WTC11 (cell line): ENCODE measurements at places on chromosomes 16 and 17.
A peak's percentile ranks its signal among the peaks of the same experiment; 100 is the strongest.

DNA sequence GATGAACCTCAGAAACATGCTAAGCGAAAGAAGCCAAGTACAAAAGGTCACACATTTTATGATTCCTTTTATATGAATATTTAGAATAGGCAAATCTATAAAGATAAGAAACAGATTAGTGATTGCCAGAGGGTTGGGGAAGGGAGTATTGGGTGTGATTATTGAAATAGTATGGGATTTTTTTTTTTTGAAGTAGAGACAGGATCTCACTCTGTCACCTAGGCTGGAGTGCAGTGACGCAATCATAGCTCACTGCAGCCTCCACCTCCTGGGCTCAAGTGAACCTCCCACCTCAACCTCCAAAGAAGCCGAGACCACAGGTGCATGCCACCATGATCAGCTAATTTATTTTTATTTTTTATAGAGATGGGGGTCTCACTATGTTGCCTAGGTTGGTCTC, 35.7 kb downstream of the MEOX1 start:
- DNase-seq = no peak

DNA sequence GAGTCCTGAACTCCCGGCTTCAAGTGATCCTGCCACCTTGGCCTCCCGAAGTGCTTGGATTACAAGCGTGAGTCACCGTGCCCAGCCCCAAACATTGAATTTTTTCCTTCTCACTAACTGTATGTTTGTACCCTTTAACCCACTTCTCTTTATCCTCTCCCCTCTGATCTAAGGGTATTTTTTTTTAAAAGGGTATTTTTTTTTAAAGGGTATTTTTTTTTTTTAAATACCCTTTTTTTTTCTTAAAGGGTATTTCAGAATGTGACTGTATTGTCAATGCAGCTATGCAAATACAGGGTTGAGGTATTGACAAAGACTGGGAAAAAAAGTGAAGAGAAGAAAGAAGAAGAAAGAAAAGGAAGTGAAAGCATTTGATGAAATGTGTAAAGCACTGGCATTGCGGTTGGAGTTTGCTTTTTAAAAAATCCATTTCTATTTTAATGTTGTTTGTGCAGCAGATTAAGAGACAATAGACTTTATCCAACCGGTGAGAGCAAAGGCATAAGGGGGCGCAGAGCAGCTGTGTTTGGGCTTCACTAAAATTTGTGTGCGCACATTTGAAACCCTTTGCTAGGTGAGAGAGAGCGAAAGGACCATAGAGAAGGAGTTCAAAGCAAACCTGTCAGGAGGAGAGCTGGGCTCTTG, 42.4 kb downstream of the SYT17 start:
- DNase-seq = no peak

GRCh38 chr16:71358464-71358998, at the start of gene CALB2:
Gene CALB2, plus strand, starts transcription at chr16:71358723. Its CDS starts 70 bp downstream, at chr16:71358793.
- DNase-seq = peak; percentile 81

GRCh38 chr17:48453447-48453846, 23.4 kb upstream of the SKAP1 start:
- no peak for DNase-seq

DNA sequence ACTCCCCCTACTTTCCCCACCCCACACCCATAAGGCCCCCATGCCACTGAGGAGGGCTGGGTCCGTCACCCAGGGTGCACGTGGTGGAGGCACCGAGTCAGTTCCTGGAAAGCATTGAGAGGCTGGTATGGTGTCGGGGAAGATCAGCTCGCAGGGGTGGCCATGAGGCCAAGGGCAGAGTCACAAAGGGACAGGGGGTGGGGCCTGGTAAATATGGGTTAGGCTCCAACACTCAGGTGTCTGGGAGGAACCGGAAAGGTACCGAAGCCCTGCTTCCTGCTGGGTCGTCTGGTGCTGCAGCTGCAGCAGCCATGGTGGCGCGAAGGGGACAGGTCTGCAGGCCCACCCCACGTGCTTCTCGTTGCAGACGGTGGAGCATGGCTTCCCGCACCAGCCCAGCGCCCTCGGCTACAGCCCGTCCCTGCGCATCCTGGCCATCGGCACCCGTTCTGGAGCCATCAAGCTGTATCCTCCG, 30.2 kb downstream of the LLGL2 start:
- no peak for DNase-seq

- no peak for DNase-seq
Observed at GRCh38 chr17:75617218-75617617, 16.0 kb upstream of the SMIM5 start.

- no peak for DNase-seq
Observed at GRCh38 chr16:20673071-20673806, 24.2 kb downstream of the ACSM1 start.

DNA sequence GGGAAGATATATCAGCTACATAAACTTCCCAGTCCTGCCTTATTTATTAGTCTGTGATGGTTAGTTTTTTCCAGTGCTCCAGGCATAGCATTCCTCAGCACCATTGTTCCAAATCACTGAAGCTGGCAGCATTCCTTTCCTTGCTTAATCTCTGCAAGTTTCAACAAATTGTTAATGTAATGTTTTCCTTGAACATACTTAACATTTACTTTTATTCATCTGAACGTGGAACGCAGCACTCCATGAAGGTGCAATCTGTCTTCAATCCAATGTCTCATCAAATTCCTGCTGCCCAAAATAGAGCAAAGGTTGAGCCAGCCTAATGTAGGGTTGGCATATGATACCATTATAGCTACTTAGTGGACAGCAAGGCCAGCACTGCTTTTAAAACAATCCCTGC, 441.1 kb upstream of the RBFOX1 start:
- DNase-seq = no peak

- DNase-seq = peak; percentile 74
Observed at GRCh38 chr16:12340151-12340733, 363.7 kb downstream of the SNX29 start.

- DNase-seq = no peak
Observed at GRCh38 chr17:22266231-22266630, 573.9 kb downstream of the KCNJ18 start.

DNA sequence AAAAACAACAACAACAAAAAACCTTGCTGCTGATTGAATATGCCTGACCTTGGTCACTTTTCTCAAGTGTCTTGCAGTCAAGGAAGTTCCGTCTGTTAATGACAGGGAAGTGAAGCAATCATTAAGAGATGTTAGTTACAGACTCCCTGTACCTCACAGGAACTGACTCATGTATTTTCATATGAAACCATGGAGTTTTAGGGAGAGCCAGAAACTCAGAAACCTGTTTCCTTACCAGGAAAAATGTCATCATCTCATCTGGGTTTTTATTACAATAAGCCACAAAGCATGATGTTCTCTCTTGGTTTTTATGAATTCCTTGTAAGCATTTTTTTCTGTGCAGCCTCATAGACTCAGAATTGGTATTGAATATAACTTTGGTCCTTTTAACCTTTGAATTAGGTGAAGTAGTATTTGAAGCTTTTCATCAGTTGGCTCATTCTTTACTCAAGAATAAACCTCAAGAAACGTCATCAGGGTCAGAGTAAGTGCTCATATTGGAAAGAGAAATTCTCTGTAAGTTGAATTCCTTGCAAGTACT, 10.3 kb downstream of the LYRM1 start:
- no peak for DNase-seq

- no peak for DNase-seq
Observed at GRCh38 chr17:30246460-30246859, 11.0 kb upstream of the SLC6A4 start.

- DNase-seq = peak; percentile 36
Observed at GRCh38 chr16:27217256-27217655, 13.9 kb downstream of the KDM8 start.

GRCh38 chr16:31367853-31368252, 12.9 kb downstream of the ITGAX start:
- no peak for DNase-seq

GRCh38 chr17:11245187-11245586, 4.2 kb downstream of the SHISA6 start:
- DNase-seq = no peak

- DNase-seq = no peak
Observed at GRCh38 chr17:68705714-68706076, 104.5 kb upstream of the FAM20A start.

DNA sequence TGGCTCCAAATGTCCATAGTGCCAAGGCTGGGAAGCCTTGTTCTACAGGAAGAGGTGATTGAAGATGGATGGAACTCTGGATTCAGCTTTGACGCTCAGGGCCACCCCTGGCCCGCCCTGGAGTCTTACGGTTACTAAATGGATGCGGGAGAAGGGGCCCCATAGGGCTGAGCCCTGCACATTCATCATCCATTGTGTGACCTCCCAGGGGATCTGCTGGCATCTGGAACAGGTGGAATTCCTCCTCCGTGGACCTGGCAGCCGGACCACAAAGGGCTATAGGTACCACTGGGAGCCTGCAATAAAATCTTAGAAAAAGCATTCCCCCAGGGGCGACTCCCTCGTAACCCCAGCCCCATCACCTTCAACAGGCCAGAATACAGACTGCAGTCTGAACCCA, 81.4 kb upstream of the NOL11 start:
- no peak for DNase-seq

GRCh38 chr17:64028874-64029464, 8.5 kb upstream of the ICAM2 start:
- DNase-seq = peak; percentile 72

DNA sequence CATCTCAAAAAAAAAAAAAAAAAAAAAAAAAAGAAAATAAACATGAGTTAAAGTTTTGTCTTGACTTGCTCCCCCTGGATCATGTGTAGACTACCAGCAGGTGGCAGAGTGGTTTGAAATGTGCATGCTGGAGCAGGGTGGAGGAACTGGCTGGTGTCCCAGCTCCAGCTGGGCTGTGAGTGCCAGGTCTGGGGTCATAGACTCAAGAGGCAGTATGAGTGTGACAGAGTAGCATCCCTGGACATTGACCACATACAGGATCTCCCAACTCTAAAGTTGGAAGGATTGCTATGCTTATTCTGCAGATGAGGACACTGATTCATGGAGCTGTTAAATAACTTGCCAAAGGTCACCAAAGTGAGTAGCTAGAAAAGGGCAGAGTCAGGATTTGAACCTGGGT, 198.0 kb upstream of the MPHOSPH6 start:
- DNase-seq = peak; percentile 46

DNA sequence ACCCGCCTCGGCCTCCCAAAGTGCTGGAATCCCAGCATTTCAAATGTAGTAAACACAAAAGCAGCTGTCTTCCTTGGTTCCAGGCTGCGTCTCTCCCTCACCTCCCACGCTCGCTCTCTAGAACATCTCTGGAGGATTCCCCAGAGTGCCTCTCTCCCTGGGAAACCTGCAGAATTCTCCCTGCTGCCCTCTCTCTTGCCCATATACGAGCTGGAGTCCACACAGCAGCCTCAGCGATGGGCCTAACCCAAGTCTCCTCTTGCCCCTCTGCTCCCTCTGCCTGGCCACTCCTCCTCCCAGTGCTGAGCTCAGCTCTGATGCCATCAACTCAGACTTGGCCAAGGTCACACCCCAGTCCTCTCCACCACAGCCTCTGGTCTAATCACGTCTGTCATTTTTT, 10.6 kb downstream of the GPRC5B start:
- no peak for DNase-seq

DNA sequence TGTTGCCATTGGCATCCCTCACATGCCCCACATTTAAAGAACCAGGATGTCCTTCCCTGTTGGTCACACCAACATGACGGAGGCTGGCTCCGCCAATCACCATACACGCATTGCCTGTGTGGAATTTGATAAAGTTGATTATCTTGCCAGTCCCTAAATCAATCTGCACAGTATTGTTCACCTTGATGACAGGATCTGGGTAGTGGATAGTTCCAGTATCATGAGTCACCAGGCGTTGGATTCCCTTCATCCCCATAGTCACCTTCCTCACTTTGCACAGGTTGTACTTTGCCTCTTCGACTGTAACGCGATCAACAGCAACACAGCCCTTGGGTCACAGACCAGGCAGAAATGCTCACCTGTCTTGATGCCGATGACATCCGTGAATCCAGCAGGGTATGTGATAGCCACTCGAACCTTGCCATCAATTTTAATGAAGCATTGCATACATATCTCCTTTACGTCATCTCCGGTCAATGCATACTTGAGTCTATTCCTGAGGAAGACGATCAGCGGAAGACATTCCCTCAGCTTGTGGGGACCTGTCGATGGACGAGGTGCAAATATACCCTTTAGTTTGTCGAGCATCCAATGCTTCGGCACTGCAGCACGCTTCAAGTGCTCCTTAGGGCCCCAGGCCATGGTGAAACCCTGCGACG, 14.2 kb downstream of the CTRB2 start:
- no peak for DNase-seq

GRCh38 chr16:51166541-51166940, 15.5 kb upstream of the SALL1 start:
- DNase-seq = no peak

DNA sequence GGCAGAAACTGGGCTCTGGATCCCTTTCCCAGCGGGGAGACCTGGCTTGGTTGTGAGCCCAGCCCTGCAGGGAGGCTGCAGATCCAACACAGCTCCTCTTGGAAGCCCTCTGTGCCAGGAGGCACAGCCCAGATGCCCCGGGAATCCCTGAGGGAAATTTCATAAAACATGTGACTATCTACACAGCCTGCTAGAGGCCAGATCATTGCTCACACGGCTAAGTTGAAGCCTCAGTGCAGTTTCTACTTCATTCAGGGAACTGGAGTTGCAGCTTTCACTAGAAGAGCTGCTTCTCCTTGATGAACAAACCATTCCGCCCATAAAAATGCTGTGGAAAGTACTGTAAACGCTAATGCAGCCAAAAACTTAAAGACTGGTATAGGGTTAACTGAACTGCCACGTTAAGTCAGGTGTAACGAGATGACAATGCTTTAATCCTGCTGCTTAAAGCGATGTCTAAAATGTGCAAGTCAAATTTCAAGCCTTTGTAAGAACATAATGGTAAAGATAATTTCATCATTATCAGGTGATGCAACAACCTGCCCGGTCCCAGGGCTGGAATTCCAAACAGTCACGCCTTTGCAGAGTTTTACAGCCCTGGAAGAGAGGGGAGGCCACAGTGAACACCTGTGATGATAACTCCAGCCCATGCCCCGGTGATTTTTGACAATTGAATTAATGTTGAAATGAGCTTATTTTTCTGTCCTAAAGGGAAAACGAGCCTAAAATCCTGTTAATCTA, 172.5 kb downstream of the ZFHX3 start:
- DNase-seq = no peak

- no peak for DNase-seq
Observed at GRCh38 chr17:45692661-45693060, 91.5 kb upstream of the CRHR1 start.

GRCh38 chr16:66188917-66189725, 177.4 kb upstream of the CDH5 start:
- no peak for DNase-seq

DNA sequence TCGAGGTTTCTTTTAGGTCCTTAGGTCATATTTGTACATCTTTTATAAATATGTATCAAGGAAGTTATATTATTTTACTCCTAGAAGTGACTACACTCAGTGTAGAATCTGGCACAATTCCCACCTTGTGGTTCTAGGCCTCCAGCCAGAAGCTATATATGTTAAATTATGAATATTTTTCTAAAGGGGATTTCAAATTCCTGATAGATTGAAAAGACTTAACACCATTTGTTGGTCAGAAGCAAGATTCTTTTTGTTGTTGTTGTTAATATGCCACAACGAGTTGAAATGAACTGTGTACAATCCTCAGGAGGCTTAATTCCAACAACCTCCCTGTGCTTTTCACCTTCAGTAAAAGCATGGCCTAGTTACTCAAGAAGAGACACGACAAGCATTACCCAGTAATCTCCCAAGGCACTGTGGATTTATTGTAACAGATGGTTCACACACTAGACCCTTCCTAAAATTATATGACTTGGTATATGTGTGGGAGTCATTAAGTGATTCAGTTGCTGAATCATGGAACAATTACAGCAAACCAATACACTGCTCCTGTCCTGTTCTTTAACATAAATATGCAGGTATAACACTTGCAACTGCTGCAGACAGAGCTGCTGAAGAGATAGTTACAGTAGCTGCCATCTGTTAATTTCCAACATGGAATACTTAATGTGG, 964.4 kb upstream of the GOT2 start:
- DNase-seq = no peak
